ENCODE measurements at places on chromosomes 7 and 10.

GRCh38 chr10:90872648-90873020 lies 860 bp downstream of the RPP30 start:
- no peak for DNase-seq

DNA sequence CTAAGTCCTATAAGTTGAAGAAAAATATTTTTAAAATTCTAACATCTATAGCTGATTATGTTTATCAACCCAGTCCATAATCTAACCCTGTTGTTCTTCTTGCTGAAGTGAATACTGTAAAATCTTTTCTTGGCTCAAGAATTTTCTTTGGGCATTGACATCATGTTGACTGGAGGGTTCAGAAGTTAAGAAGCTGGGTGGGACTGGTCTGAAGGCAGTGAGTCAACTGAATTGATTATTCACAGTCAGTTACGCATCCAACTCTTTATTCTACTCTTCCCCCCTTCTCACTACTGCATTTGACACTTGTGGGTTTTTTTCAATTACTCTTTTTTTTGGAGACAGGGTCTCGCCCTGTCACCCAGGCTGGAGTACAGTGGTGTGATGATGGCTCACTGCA lies 31.0 kb downstream of the DENND2A start:
- DNase-seq = no peak

DNA sequence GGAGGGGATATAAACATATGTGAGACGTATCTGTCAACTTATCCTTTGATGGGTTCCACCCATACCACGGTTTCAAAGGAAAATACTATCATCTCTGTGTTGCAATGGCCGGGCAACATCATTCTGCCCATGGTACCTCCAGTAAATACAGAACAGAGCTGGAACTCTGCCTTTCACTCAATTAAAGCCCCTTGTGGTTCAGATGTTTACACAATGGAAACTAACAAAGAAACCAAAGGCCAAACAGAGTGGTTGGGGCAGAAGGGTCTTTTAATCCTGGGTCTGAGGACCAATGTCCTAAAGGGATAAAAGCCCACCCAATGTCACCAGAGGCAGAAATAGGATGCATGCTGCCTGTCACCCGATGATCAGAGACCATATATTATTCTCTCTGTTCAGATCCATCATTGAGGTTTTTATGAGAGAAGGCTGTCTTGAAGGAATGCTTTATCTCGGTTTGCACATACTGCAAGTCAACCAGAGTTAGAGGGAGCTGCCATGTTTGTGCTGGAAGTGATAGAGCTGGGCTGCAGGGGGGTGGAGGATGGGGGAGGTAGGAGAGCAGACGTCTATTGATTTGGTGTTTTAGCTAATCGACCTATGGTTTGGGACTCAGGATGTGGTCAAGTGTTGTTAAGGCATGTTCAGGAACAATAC lies 105.4 kb upstream of the FRMD4A start:
- no peak for DNase-seq

DNA sequence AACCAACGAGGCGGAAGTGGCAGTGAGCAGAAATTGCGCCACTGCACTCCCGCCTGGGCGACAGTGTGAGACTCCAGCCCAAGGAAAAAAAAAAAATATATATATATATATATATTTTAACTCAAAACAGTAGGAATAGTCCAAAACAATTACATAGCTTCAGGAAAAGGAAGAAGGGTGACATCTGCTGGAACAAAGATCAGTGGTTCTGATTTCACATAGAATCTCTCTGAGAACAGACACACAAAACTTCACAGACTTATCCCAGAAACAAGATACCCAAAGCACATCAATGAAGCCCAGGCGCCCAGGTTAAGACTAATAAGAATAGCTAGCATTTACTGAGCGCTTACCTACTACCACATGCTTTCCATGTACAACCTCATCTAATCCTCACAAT lies 45.0 kb downstream of the DNMBP start:
- DNase-seq = no peak

- DNase-seq = no peak
These were observed 79.1 kb downstream of the VTI1A start for GRCh38 chr10:112526139-112526538.

- no peak for DNase-seq
These were observed 64.8 kb upstream of the PLPP4 start for GRCh38 chr10:120392245-120392644.

DNA sequence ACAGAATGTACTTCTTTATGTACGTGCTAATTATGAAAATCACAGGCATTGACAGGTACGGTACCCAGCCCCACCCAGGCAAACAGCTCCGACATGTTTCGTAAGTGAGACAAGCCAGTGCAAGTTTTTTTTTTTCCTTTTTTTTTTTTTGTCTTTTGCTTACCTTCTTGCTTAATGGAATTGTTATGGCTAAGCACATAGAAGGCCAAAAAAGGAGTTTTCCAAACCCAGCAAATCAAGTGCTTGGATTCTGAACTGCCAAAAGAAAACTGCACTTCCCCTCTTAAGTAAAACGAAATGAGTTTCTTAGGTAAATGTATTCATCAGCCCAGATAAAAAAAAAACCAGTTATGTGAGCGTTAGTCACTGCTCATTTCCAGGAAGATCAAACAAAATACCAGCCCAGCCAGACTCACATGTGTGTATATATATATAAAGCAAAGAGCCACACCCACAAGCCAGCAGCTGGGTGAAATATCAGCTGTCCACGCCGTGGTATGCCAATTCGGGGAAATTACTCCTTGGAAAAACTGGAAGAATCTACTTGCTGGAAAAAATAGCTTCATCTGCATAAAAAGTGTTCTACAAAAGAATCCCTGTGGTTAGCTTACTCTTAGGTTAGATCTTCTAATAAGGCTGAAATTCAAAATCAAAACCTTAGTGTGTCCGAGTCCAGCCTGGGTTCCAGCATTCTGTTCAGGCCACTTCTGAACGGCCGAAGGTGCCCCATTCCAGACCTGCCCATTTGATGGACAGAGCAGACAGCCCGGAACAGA lies 8.0 kb downstream of the KLF6 start:
- peak; percentile 41 for DNase-seq

DNA sequence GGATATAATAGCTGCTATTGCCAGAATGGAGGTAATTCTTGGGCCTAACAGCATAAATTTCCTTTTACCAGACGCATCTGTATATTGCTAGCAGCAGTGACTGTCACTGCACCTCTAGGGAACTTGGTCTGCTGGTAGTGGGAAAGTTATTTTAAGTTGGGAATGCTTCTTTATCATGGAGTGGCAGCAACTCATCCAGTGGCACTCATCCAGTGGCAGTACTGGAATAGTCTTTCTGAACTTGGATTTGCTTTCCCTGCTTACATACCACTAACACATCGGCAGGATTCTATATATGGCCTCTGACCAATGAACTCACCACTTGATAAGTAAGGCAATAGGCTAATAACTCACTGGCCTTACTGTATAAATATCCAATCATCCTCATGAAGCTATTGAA lies 22.0 kb upstream of the ICA1 start:
- no peak for DNase-seq

DNA sequence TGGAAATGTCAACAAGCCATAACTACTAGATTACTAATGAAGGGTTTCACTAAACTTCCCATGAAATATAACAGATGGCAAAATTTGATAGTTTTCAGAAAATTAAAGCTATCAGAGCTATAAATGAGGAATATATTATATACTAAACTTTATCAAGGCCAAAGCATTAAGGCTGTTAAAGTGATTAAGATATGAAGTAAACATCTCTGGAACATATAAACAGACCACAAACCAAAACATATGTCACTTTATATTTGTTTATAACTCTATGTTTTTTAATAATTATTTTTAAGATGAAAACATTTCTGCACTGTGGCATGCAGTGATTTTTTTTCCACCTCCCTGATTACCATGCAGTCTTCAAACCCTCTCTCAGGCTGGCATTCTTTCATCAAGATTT lies 120.2 kb downstream of the REEP3 start:
- no peak for DNase-seq

GRCh38 chr7:80207501-80207900 lies 72.9 kb downstream of the GNAI1 start:
- peak; percentile 27 for DNase-seq

- DNase-seq = no peak
These were observed 41.7 kb downstream of the PPP1R3C start for GRCh38 chr10:91590904-91591796.

GRCh38 chr10:98062424-98062823 lies 32.0 kb upstream of the CRTAC1 start:
- no peak for DNase-seq

DNA sequence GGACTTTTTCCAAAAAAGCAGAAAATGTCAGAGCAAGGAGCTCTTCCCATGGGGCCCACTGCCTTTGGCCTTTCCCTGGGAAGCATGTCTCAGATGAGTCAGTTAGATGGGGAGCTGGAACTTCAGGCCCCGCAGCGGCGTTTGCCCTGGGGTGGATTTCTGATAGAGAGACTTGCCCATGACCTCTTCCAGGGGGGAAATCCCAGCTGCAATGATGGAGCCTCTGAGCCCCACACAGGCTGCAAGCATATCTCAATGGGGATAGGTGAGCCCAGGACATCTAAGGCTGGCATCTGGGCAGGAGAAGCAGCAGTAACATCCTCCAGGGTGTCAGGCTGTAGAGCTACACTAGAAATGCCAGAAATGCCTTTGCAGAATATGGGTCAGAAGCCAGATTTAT lies 269.2 kb upstream of the TCERG1L start:
- DNase-seq = peak; percentile 65

DNA sequence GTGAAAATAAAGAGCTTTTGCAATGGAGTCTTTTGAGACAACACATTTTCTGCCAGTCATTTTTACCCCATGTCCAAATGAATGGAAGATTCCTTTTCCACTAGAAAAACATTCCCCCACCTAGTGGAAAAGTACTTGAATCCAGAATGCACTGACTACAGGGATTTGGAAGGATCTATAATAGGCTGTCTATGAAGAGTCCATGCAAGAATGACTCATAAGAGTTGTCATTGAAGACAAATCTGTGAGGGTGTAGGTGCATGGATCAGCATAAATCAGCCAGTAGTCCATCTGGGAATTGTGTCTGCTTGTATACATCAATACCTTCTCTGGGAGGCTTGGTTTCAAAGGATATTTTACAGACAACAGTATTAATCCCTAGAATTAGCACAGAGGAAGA lies 32.5 kb upstream of the TRUB1 start:
- DNase-seq = peak; percentile 61

DNA sequence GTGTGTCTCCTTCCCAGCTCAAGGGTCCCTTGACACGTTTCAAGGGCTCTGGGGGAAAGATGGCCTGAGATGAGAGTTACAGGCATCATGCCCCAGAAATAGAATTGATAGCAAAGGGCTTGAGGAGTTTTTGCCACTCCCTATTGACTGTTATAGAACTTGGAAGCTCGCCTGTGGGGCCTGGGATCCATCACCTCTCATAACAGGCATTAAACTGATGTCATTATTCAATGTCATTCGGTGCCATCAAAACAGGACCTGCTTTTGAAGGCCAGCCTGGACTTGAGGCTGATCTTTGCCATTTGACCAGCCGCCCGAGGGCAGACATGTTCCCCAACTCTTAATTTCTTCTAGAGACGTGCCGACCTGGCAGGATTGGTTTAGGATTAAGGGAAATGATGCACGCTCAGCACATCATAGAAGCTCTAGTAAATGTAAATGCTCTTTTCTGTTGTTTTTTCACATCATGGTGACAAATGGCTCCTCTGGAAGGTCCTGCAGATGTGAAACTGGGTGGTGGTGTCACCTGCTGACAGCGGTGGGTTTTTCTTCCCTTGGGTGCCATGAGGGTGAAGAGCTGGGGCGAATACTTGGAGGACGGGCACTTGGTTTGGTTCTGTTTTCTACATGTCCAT lies 16.7 kb upstream of the KLF6 start:
- DNase-seq = no peak

DNA sequence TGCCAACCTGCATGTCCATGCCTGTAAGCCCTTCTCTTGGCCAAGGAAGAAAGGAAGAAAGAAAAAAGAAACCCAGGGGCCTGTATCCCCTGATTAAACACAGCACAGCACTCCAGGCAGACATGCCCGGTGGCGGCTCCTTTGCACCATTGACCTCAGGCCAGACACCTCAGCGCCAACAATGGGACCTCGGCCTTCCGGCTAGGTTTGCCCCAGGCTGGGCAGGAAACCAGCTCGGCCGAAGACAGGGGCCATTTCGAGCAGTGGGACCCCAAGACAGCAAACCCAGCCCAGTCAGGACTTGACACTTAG lies 2.8 kb downstream of the HOXA10 start:
- DNase-seq = no peak

- no peak for DNase-seq
These were observed 39.2 kb upstream of the CARD11 start for GRCh38 chr7:3082831-3083230.

GRCh38 chr10:133096616-133097269 lies 9.0 kb downstream of the ADGRA1 start:
- DNase-seq = no peak
